Right cardiac atrium (tissue), 5 donors: ENCODE measurements at places on chromosomes 5 and 9.

- DNase-seq, result no peak
These were observed 13.0 kb downstream of the STOM start for GRCh38 chr9:121357011-121357410.

DNA sequence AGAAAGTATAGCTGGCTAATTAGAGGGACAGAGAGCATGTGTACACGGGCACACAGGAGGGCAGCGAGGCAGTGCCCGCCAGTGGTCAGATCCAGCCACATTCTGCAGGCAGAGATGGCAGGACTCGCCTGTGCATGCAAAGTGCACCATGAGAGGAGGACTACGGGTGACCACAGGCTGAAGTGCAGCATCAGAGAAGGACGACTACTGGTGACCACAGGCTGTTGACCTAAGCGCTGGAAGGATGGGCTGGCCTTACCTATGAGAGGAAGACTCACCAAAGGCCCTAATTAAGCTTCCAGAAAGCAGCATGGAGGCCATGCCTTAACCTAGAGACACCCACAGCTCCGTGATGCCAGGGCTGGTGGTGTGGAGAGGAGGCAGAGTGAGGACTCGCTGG lies 54.2 kb upstream of the SLC25A51 start:
- DNase-seq, result no peak

DNA sequence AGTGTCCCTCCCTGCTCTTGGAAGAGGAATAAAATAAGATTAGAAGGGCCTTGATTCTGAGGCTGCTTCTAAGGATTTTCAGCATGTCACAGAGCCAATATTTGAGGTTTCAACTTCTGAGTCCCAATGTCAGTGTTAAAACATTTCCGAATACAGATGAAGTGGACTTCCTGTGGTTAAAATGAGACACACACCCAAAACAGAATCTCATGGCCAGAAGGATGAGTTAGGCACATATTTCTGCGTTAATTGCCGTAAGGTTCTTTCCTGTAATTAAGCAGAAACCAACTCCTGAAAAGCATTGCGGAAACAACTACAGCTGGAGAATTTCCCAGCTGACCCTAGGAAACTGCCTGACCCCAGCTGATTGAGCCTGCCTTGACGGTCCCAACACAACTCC lies 10.4 kb upstream of the ZNF354B start:
- DNase-seq, result no peak

GRCh38 chr9:86946201-86947145 lies 833 bp downstream of the GAS1 start:
- peak; percentile 90 for DNase-seq

- DNase-seq, result peak; percentile 6
These were observed 82.9 kb downstream of the PHF2 start for GRCh38 chr9:93659044-93659836.

DNA sequence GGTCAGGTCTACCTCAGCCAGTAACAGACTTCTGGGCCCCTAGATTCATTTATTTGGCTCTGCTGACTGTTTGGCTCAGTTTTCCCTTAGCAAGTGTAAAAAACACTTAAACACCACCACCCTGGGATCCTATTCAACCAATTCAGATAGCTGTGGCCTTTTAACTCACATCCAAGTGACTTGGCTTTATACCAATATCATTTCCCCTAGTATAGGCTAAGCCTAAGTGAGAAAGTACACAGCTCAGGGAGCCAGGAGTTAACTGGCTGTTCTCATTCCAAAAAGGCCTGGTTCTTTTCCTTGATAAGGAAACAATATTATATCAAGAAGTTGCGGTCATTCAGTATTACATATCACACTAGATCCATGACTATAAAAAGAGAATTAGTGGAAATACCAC lies 163.5 kb downstream of the ARL15 start:
- no peak for DNase-seq

DNA sequence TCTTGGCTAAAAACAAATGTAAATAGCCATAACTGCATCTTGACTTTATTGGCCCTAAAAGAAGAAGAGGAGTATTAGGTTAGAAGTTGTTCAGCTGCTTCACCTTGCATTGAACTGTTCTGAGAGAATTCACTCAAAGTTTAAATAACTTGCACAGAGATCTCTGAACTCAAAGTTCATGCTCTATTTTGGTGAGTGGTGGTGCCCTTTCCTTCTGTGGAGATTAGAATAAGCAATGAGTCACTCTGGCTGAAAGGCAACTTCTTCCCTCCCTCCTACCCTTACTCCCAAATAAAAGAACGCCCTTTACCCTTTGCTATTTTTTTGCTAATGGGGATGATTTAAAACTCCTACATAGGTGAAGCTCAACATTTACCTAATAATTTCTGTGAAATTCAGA lies 48.9 kb downstream of the ERMP1 start:
- DNase-seq, result no peak

DNA sequence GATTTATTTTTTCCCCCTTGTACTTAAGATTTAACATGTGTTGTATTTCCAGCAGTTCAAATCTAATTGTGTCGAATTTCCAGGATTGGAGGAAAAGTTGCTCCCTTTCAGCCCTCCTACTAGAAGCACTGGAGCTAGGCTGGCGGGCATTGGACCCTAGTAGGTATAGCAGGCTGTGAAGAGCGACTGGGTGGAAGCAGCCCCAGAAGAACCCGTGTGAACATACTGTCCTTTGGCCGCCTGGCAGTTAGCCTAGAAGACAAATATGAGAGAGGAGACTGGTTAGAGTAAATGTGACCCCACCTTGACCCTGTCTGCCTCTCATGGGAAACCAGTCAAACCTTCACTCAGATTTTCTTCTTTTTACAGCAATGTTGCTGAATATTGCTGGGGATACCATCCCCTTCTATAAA lies 13.9 kb downstream of the ALDOB start:
- peak; percentile 40 for DNase-seq

DNA sequence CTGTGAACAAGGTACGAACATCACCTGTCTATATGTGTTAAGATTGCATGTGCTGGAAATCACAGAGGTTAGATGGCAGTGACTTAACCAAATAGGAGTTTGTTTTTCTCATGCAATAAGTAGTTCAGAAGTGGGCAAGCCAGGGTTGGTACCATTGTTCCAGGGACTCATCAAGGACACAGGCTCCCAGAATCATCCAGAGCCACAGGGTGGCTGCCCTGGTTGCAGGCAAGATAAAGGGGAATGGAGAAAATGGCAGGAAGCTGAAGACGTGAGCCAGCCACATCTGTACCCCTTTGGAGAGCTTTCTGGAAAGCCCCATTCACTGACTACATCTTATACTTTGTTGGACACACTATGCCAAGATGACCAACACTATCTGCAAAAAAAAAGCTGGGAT lies 126.0 kb upstream of the IL12B start:
- no peak for DNase-seq

DNA sequence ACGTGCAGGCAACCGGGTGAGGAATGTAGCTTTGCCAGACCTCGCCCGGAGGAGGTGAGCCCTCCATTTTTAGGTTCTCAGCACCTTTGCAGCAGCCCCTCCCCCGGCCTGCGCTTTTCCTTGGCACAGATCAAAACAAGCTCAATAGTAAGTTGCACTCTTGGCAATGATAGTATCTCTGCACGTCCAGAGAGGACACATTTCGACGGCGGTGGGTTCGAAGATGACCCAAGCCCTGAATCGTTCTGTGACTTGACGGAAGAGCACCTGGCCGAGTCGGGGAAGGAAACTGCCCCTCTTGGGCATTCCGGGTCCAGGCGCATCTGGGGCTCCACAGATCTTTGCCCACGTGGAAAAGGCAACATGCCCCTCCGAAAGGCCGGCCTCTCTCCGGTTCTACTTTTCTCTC lies 904 bp downstream of the GDNF start:
- no peak for DNase-seq

DNA sequence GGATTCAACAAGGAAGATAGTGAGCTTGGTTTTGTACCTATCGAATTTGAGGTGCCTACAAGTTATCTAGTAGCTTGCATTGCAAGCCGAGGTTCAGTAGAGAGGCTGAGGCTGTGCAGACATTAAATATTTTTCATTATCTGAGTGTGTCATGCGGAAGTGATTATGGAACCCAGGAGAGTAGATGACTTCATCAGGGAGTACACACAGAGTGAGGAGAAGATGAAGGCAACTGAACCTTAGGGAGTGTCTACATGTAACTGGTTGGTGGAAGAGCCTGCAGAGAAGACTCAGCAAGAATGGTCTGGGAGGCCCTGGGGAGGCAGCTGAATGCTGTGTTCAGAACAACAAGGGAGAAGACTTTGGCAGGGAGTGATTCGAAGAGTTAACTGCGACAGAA lies 393.9 kb downstream of the ARHGEF28 start:
- DNase-seq, result no peak

DNA sequence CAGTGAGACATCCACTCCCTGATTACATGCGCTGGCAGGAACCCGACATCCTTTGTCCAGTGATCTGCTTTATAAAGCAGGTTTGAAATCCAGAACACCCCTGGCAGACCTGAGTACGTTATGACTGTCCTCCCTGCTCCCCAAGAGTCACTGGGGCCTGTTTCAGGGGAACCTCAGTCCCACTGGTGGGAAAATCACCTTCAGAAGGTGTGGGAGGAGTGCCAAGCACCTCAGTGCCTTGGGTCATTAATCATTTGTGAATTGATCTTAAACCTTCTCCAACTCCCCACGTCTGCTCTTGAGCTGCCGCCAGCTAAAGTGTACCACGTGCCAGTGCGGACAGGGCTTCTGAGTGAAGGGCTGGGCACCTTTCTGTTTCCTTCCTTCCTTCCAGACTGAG lies 16.2 kb downstream of the SLC6A3 start:
- no peak for DNase-seq

GRCh38 chr5:112919972-112920371 lies 2.1 kb downstream of the REEP5 start:
- DNase-seq, result no peak
